ENCODE measurements at places on chromosomes 16 and 17. TPM values are rescaled to one million over a fixed set of nuclear protein-coding genes. Genes with fewer than 3 reads are reported as not detected.

- H3K27me3 ChIP-seq, result peaks cover 20% of the 10 kb centered on the region
- H3K27ac ChIP-seq, result no peak overlapping the region
- H3K4me1 ChIP-seq, result no peaks in the 10 kb centered on the region
- no peak for DNase-seq
Observed at GRCh38 chr17:9728005-9728404, 63.4 kb downstream of the DHRS7C start.

Gene KCNJ12
- 2.4 TPM for total RNA-seq

Gene GRIN2C
- 1.5 TPM for total RNA-seq

DNA sequence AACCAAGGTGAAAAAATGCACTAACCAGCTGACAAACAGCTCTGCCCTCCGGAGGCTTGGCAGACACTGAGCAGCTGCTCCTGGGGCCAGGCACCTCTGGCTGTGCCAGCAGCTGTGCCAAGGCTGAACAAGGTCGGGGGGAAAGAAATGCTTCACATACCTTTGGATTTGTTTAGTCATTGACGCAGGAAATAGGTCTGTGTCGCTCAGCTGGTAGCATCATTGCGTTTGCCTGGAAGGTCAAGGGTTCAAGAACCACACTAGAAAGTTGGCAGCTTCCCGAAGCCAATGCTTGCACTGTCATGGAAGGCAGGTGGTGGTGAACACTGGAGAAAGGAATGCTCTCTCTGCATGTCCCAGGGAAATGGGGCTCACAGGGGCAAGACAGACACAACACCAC is 63.5 kb downstream of the PCTP start:
- H3K4me1 ChIP-seq, result no peaks in the 10 kb centered on the region
- DNase-seq, result no peak
- no peaks in the 10 kb centered on the region for H3K27me3 ChIP-seq
- H3K36me3 ChIP-seq, result no peaks in the 10 kb centered on the region

Gene HSD17B2
- total RNA-seq, result not detected

- H3K27me3 ChIP-seq, result no peaks in the 10 kb centered on the region
- no peak overlapping the region for H3K27ac ChIP-seq
- no peaks in the 10 kb centered on the region for H3K4me1 ChIP-seq
- H3K36me3 ChIP-seq, result no peaks in the 10 kb centered on the region
- H3K4me3 ChIP-seq, result no peak overlapping the region
Observed at GRCh38 chr16:89855301-89855945, 18.0 kb upstream of the TCF25 start.

- peaks cover 22% of the 10 kb centered on the region for H3K4me1 ChIP-seq
- H3K27ac ChIP-seq, result peak within 1 kb of the TSS; percentile 65
- peak; percentile 93 for DNase-seq
Observed at GRCh38 chr17:50507871-50508572, at the start of gene MYCBPAP. Gene MYCBPAP, plus strand, starts transcription at chr17:50508439. Its CDS starts 236 bp downstream, at chr17:50508675.

DNA sequence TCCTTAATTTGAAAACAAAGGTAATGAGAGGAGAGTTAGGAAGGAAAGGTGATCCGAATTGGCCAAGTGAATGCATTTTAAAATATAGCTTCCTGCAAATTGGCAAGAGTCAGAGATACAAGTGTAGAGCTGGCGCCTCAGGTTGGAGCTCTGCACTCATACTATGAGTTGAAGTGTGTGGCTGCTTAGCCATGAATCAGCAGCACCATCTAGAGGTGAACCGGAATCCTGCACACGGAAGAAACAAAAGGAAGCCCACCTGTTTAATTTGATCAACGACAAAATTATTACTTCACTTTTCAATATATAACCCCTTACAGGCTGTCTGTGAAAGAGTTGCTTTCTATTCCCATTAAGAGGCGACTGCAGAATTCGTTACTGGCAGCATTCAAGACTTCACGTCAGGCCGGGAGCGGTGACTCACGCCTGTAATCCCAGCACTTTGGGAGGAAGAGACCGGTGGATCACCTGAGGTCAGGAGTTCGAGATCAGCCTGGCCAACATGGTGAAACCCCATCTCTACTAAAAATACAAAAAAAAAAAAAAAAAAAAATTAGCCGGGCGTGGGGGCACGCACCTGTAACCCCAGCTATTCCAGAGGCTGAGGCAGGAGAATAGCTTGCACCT is 1253.7 kb upstream of the CDH8 start:
- no peak overlapping the region for H3K27ac ChIP-seq
- H3K36me3 ChIP-seq, result no peaks in the 10 kb centered on the region
- H3K4me1 ChIP-seq, result no peaks in the 10 kb centered on the region
- no peak overlapping the region for H3K4me3 ChIP-seq

DNA sequence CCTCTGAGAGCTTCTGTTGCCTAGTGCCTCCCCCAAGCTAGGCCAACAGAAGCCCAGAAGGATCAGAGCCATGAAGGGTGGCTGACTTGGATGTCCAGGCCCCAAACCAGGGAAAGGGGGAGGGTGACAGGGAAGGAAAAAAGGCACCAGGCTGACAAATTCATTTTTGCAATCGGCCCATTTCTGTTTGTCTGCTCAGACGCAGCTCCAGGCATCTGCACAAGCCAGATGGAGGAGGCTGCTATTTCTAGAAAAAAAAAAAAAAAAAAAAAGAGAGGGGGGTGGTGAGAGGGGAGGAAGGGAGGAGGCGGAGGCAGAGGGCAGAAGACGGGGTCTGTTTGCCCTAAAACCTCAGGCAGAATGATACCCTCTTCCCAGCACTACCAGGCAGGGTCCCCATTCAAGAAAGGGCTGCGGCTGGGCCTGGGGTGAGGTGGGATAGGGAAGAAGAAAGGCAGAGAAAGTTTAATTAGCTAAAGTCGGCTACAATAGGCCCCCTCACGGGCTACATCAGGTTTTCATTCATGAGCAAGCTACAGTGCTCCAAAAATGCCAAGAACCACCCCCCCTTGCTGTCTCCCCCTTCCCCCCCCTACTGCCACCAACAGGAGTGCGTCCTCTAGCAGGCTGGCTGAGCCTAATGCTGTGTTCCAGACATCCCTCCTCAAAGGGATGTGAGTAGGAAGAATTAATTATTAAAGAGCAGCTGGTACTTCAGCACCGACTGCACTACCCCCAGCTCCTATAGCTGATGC is 2.4 kb downstream of the HDAC5 start:
- no peaks in the 10 kb centered on the region for H3K27me3 ChIP-seq
- DNase-seq, result no peak
- H3K4me3 ChIP-seq, result no peak overlapping the region
- H3K36me3 ChIP-seq, result no peaks in the 10 kb centered on the region
- H3K27ac ChIP-seq, result peak overlapping the region; percentile 98

Gene ST6GALNAC2
- total RNA-seq, result 8.8 TPM

DNA sequence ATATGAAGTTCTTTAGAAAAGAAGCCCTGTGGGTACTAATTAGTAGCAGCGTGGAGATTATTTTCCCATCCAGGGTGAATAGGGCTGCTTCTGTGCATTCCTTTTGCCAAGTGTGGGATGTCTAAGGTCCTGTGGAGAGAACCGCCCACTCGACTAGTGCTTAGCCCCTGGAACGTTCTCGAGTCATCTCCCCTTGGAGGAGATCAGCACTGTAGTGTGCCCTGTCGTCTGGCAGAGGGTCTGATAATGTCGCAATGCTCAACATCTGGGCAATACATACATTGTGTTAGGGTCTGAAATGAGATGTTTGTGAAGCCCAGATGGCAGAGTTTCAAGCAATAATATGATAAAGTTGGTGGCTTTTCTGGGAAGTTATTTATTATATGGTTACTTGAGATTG is 64.8 kb downstream of the SPECC1 start:
- no peak for DNase-seq
- no peaks in the 10 kb centered on the region for H3K27me3 ChIP-seq
- H3K4me3 ChIP-seq, result no peak overlapping the region
- peaks cover 9% of the 10 kb centered on the region for H3K4me1 ChIP-seq
- peak overlapping the region; percentile 68 for H3K27ac ChIP-seq

DNA sequence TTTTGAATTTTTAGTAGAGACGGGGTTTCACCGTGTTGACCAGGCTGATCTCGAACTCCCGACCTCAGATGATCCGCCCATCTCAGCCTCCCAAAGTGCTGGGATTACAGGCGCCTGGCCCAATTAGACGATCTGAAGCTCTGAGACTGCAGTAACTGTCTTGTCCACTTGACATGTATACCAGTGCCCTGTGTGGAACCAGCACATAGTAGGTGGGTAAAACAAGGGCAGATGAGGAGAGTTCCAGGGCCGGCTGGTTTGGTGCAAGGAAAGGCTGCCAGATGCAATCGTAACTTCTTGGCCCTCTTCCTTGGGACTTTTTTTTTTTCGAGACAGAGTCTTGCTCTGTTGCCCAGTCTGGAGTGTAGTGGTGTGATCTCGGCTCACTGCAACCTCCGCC is 3.1 kb downstream of the C17orf113 start:
- no peak for DNase-seq
- no peaks in the 10 kb centered on the region for H3K36me3 ChIP-seq
- H3K4me3 ChIP-seq, result no peak overlapping the region
- no peak overlapping the region for H3K27ac ChIP-seq
- H3K4me1 ChIP-seq, result peaks cover 24% of the 10 kb centered on the region

- no peak overlapping the region for H3K4me3 ChIP-seq
- no peak for DNase-seq
- H3K27ac ChIP-seq, result no peak overlapping the region
- H3K36me3 ChIP-seq, result no peaks in the 10 kb centered on the region
- no peaks in the 10 kb centered on the region for H3K4me1 ChIP-seq
Observed at GRCh38 chr17:48139944-48140343, 32.4 kb downstream of the SNX11 start.

Gene RGS9
- total RNA-seq, result 5.5 TPM

DNA sequence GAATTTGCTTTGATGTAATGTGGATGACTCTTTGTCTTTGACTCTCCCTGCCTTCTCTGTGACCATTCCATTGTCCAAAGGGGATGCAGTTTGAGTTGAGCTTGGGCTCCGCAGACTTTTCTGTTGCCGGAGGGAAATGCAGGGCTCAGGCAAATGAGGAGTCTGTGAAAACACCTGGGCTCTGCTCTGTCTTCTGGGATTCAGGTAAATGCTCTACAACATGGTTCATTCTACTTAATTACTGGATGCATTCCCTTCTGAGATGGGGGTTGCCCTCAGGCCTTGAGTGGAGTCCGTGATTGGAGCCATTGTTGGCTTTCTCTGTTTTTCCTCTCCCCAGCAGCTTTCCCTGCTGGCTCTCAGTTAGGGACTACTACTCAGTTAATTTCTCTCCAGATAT is 26.4 kb upstream of the SPNS2 start:
- H3K27me3 ChIP-seq, result no peaks in the 10 kb centered on the region
- H3K36me3 ChIP-seq, result no peaks in the 10 kb centered on the region
- peaks cover 6% of the 10 kb centered on the region for H3K4me1 ChIP-seq
- no peak overlapping the region for H3K27ac ChIP-seq

Gene ZMYND15
- total RNA-seq, result 6.6 TPM

- no peak overlapping the region for H3K27ac ChIP-seq
- no peaks in the 10 kb centered on the region for H3K36me3 ChIP-seq
- no peaks in the 10 kb centered on the region for H3K27me3 ChIP-seq
- H3K4me3 ChIP-seq, result no peak overlapping the region
- no peaks in the 10 kb centered on the region for H3K4me1 ChIP-seq
Observed at GRCh38 chr17:48468299-48468698, 38.3 kb upstream of the SKAP1 start.

DNA sequence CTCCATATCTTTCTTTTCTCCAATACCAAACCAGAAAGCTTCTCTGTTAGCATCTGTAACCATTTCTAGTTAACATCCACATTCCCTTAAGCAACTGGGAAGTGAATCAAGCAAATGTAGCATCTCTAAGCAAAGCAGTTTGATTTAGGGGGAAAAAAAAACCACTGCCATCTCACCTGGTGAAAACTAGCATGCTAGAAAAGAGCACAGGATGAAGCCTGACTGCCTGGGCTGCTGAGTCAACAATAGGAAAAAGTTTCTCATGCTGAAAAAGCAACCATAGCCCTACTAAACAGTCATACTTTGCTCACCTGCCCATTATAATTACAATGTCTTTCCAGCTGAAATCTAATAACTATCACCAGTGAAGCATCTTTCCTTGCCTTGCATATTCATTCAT is 139.3 kb downstream of the ANKFN1 start:
- H3K4me1 ChIP-seq, result no peaks in the 10 kb centered on the region
- no peak overlapping the region for H3K27ac ChIP-seq
- H3K36me3 ChIP-seq, result no peaks in the 10 kb centered on the region
- DNase-seq, result no peak
- H3K27me3 ChIP-seq, result no peaks in the 10 kb centered on the region
- no peak overlapping the region for H3K4me3 ChIP-seq

DNA sequence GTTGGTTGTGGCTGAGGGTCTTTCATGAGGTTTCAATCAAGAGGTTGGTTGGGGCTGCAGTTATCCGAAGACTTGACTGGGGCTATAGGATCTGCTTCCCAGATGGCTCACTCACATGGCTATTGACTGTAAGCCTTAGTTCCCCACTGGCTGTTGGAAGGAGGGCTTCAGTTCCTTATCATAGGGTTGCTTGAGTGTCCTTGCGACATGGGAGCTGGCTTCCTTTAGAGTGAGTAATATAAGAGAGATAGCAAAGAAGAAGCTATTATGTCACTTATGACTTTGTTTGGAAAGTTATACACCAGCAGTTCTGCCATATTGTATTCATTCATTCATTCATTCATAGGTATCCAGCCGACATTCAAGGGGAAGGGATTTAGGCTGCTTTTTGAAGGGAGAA is 121.4 kb upstream of the WSCD1 start:
- H3K4me3 ChIP-seq, result no peak overlapping the region
- DNase-seq, result no peak
- no peaks in the 10 kb centered on the region for H3K27me3 ChIP-seq
- H3K4me1 ChIP-seq, result no peaks in the 10 kb centered on the region
- no peak overlapping the region for H3K27ac ChIP-seq

DNA sequence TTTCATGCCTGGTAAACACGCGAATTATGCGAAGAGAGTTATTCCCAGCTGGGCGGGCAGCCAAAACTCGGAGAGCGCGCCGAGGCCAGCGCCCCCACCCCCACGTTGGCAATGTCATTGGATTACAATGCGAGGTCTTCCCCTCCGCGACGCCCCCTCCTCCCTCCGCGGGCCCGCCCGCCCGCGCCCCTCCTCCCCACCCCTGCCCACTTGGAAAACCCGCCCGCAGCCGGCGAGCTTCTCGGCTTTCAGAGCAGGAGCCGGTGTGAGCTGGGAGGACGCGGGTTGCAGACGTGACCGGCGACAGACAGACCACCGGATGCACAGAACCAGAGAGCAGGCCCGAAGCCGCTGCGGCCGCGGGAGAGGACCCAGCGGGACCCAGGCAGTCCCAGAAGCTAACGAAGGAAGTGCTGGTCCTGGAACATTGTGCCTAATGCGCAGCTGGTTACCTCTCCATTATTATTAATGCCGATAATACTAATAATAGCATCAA is 4.0 kb downstream of the NOG start:
- peaks cover 85% of the 10 kb centered on the region for H3K27me3 ChIP-seq
- no peak for DNase-seq
- no peak overlapping the region for H3K4me3 ChIP-seq
- H3K4me1 ChIP-seq, result peaks cover 31% of the 10 kb centered on the region
